ENCODE measurements at places on chromosomes 16 and 17.
A peak's percentile ranks its signal among the peaks of the same experiment; 100 is the strongest.

DNA sequence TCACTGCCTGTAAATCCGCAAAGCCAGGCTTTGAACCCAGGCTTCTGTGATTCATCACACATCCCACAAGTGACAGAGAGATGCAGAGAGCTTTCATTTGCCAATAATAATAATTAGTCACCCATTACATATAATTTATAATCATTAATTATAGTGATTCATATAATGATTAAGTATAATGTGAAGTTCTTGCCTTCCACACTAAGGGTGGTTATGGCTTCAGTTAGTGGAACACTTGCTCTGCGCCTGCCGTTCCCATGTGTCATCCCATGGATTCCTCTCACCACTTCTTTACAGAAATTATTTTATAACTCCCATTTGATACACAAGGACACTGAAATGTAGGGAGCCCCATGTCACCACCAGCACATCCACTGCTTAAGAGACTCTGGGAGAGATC is 39.8 kb upstream of the XYLT1 start:
- no peak for DNase-seq

GRCh38 chr16:78289373-78289772 is 189.9 kb downstream of the WWOX start:
- DNase-seq = no peak

GRCh38 chr17:82871056-82871775 is 31.4 kb upstream of the ZNF750 start:
- DNase-seq = no peak

- peak; percentile 83 for DNase-seq
Observed at GRCh38 chr16:66366433-66367299, at the start of gene CDH5. Gene CDH5 (plus strand): TSS chr16:66366691. CDS start chr16:66379338, 12,647 bp downstream.

GRCh38 chr17:42365136-42365535 is 23.1 kb downstream of the STAT3 start:
- DNase-seq = no peak

GRCh38 chr17:63476459-63476853 is 405 bp upstream of the ACE start:
- no peak for DNase-seq

- DNase-seq = no peak
Observed at GRCh38 chr17:60712675-60713074, 35.0 kb downstream of the BCAS3 start.

- DNase-seq = no peak
Observed at GRCh38 chr17:2213291-2213960, 90.2 kb downstream of the SMG6 start.

GRCh38 chr17:81386141-81386645 is 9.1 kb upstream of the BAHCC1 start:
- DNase-seq = no peak

DNA sequence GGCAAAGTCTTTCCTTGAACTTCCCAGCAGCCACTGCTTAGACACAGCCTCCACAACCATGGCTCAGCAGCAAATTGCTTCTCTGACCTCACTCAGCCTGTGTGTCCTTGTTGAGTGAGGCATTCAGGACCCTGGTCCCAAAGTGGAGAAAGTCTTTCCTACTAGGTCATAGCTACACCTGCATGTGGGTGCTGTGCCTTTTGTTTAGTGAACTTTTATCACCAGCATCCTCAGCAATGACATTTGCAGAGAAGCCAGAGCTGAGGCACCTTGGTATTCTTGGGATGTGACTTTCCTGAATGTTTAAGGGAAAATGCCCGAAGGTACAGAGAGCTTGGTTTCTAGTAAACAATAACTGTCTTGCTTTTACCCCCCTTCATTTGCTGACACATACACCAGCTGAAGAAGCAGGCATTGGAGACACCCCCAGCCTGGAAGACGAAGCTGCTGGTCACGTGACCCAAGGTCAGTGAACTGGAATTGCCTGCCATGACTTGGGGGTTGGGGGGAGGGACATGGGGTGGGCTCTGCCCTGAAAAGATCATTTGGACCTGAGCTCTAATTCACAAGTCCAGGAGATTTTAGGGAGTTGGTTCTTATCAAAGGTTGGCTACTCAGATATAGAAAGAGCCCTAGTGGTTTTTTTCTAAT is 20.9 kb upstream of the STH start:
- no peak for DNase-seq

- peak; percentile 35 for DNase-seq
Observed at GRCh38 chr16:69931631-69932030, 19.5 kb upstream of the CLEC18A start.
